ENCODE measurements at places on chromosomes 16 and 17. TPM values are rescaled to one million over a fixed set of nuclear protein-coding genes. Genes with fewer than 3 reads are reported as not detected.

DNA sequence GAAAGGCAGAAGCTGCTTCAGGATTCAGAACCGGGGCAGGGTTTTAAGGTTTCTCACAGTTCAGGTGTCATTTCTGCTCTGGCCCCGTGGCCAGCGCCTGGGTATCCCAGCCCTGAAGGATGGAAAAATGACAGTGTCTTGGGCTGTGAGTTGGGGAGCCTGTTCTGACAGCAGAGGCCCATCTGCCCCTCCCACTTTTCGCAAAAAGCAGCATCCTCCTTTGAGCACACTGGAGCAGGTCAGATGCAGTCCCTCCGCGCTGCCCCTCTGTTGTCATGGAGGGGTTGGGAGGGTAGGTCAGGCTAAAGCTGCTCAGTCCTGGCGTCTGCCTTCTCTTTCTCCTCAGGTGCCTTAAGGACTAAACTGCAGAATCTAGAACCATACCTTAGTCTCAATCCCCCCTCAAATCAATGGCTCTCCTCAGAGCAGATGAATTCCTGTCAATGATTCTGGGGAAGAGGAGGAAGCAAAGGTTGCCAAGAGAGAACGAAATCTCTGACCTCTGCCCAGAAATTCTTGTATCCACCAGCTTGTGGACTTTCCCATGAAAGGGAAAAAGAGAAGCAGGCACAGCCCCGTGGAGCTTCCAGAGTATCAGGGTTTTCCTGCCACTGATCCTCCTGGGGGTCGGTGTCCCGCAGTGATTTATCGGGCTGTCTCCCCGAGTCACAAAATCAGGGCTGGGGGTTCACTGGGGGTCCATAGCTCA is 7.3 kb downstream of the NEUROD2 start:
- no peak for DNase-seq

The TVP23A gene
- not detected for total RNA-seq

DNA sequence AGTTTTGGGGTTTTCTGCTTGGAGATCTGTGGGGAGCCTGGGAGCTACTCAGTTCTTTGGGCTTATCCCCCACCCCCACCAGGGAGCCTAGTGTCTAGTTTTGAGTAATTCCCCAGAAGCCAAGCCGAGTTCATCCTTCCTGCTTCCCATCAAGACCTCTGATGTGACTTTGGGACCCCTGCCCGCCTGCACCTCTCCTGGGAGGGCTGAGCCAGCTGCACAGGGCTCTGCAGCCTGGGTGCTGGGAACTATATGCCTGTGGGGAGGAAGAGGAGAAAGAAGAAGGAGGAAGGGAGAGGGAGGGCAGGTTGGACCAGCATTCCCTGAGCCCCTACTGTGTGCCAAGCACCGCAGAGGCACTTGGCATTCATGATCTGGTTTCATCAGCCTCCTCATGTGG is 178.9 kb downstream of the TMEM132E start:
- no peak for DNase-seq

GRCh38 chr17:50072925-50073324 is 17.0 kb downstream of the ITGA3 start:
- DNase-seq = no peak

- DNase-seq = no peak
These were observed 115.6 kb downstream of the GNAO1 start for GRCh38 chr16:56306690-56307533.

The SCN4A gene
- total RNA-seq = not detected

DNA sequence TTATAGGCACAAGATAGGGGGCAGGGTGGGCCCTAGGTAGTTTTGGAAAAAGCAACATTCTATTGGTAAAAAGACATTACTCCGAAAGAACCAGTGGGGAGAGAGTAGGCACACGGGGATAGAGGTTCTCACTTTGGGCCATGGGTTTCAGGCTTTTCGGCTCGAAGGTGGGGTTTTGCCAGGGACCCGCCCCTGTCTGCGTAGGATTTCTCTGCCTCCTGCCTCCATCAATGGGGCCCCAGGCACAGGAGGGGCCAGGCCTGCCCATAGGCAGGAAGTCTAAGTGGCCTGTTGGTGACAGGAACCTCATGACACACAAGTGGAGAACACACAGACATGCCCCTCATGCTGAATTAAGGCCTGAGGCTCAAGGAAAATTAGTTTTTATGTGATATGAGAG is 57.5 kb downstream of the RNF213 start:
- no peak for DNase-seq

GRCh38 chr16:53209429-53209828 is 154.6 kb downstream of the CHD9 start:
- DNase-seq = no peak

GRCh38 chr16:85014311-85014710 is 3.0 kb upstream of the ZDHHC7 start:
- no peak for DNase-seq

The NHLRC4 gene
- total RNA-seq = 0.41 TPM

DNA sequence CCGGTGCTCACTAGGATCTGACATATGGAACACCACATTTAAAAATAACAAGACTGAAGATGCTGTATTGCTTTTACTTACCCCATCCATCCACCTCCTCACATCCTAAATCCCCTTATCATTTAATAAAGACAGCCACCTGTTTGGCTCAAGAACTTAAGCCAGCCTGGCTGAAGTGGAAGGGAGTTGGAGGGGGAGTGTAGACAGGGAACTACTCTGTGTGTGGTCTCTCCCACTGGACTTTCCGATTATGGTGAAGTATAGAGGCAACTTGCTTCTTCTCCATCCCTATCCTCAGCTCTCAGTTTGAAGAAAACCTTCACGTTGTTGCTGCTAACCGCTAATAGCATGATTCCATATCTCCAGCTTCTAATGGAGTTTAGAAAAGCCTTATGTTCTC is 313.4 kb downstream of the CDH11 start:
- no peak for DNase-seq

The GPR142 gene
- not detected for total RNA-seq

The GSDMA gene
- total RNA-seq = 4.3 TPM

GRCh38 chr17:4573115-4573514 is 11.2 kb upstream of the SMTNL2 start:
- no peak for DNase-seq

The PKMYT1 gene
- 82.0 TPM for total RNA-seq

The ZNF469 gene
- total RNA-seq = under 0.01 TPM

- DNase-seq = no peak
These were observed 102.3 kb upstream of the C17orf78 start for GRCh38 chr17:37273409-37274051.

GRCh38 chr16:11025120-11025531 is 80.8 kb downstream of the CLEC16A start:
- no peak for DNase-seq

DNA sequence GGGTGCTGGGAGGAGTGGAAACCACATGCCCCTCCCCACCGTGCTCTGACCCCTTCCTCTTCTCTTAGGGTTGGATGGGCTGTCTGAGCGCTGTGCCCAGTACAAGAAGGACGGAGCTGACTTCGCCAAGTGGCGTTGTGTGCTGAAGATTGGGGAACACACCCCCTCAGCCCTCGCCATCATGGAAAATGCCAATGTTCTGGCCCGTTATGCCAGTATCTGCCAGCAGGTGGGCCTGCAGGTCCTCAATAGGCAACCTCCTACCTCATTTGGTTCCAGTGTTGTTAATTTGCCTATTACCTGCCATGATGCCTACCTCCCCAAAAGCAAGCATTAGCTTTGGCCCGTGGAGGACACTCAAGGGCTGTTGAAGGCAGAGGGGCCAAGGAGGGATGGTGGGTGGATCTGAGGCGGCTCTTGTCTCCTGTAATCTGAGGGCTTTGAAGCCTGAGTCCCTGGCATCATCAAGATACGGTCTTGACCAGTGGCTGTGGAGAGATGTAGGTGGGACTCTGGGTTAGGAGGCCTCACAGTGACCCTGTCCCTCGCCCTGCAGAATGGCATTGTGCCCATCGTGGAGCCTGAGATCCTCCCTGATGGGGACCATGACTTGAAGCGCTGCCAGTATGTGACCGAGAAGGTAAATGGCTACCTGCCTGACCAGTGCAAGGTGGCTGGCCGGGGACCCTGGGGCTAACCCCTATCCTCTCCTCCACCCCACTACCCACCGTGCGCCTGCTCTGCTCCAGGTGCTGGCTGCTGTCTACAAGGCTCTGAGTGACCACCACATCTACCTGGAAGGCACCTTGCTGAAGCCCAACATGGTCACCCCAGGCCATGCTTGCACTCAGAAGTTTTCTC is 3.4 kb downstream of the ALDOA start:
- no peak for DNase-seq

The KRTAP16-1 gene
- not detected for total RNA-seq

DNA sequence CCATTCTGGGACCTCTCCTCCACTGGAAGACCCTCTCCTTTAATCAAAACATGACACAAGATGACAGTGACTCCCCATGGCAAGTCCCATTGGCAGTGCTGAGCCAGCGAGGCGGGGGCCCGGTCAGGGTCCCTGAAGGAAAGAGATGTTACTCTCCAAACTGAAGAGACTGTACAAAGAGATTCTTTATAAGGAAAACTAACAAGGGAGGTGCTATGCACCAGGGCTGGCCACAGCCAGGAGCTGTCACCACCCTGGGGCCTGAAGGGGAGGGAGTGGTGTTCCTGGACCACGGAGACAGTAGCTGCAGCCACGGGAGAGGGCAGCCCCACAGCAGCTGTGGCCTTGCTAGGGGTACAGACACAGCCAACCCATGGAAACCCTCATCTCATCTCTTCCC is 123.1 kb downstream of the XYLT1 start:
- DNase-seq = no peak
